ENCODE measurements at places on chromosomes 11 and 22. TPM values are rescaled to one million over a fixed set of nuclear protein-coding genes. Genes with fewer than 3 reads are reported as not detected.

The NEFH gene
- total RNA-seq: 0.31 TPM

- H3K36me3 ChIP-seq: no peaks in the 10 kb centered on the region
- peaks cover 56% of the 10 kb centered on the region for H3K4me1 ChIP-seq
- no peaks in the 10 kb centered on the region for H3K27me3 ChIP-seq
- peak overlapping the region; percentile 98 for H3K4me3 ChIP-seq
Measured at GRCh38 chr11:118924591-118925585, 838 bp downstream of the BCL9L start.

DNA sequence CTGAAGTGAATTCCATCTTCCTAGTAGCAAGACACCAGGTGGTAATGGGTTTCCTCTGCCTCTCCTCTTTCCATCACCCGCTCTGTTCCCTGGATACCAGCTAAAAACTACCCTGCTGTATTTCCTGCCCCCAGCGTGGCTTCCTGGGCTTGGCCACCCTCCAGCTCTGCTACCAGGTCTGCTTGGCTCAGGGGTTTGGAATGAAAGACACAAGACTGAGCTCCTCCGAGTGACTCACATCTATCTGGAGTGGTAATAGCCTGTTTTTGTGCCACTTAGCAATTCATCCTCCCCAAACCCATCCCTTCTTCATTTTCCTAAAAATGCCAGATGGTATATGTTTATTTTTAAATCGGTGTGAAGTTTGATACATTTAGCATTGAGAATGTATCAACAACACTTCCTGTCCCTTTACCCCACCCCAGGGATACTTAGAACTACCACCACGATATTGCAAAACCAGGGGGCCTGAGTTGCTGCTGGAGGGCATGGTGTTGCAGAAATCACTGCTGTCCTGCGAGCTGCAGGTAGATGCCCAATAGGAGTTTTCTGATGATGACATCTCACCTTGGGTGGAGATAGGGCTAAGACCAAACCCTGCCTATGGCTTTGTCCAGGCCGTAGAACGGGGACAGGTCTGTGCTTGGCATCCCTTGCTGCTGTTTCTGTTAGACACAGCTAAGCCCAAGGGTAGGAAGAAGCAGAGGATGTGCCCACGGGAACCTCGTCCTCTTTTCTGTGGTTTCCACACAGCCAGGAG lies 7.5 kb upstream of the MICAL3 start:
- H3K4me3 ChIP-seq: no peak overlapping the region
- H3K27ac ChIP-seq: no peak overlapping the region
- no peak for DNase-seq
- H3K36me3 ChIP-seq: no peaks in the 10 kb centered on the region

The NRGN gene
- 7.5 TPM for total RNA-seq

GRCh38 chr22:47158457-47158856 lies 396.0 kb downstream of the TBC1D22A start:
- DNase-seq: no peak
- H3K27ac ChIP-seq: no peak overlapping the region
- H3K36me3 ChIP-seq: no peaks in the 10 kb centered on the region

- no peak overlapping the region for H3K4me3 ChIP-seq
- H3K27ac ChIP-seq: no peak overlapping the region
- DNase-seq: no peak
- H3K4me1 ChIP-seq: no peaks in the 10 kb centered on the region
Measured at GRCh38 chr11:14158393-14158792, 195.9 kb downstream of the SPON1 start.

All from neural progenitor cell (in vitro differentiated cells).